ENCODE measurements at places on chromosomes 5 and 9.
A peak's percentile ranks its signal among the peaks of the same experiment; 100 is the strongest.

DNA sequence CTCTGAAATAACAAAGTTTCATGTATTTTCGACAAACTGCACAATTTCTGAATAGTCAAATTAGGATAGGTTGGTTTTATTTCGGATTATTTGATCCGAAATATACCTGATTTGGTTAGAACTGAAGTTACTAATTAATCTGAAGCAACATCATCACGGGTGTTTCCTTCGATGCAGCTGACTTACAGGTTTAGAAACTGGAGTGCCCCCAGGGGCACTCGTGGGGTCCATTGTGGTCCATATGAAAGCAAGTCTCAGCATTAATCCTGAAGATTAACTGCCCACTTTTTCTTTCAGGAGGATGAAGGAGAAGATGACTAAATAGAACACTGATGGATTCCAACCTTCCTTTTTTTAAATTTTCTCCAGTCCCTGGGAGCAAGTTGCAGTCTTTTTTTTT lies 5.3 kb downstream of the SET start:
- DNase-seq = no peak

- DNase-seq = no peak
Measured at GRCh38 chr5:1410156-1411014, 34.9 kb downstream of the SLC6A3 start.

DNA sequence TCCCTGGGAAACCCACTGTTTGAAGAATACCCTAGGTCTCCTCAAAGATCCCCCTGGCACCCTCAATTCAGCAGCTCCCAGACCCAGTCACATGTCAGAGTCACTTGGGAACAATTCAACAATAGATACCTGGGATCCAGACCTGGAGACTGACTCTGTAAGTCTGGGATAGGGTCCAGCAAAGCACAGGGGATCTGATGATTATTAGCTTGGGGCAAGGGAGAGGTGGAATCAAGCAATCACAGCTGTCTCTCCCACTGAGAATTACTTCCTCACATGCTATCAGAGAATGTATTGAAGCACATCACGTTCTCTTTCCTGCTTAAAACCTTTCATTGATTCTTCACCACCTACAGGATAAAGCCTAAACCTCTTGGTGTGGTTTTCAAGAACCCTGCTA lies 5.9 kb downstream of the FAM193B start:
- DNase-seq = no peak

- DNase-seq = no peak
Measured at GRCh38 chr9:74783408-74783807, 104.3 kb downstream of the TRPM6 start.

DNA sequence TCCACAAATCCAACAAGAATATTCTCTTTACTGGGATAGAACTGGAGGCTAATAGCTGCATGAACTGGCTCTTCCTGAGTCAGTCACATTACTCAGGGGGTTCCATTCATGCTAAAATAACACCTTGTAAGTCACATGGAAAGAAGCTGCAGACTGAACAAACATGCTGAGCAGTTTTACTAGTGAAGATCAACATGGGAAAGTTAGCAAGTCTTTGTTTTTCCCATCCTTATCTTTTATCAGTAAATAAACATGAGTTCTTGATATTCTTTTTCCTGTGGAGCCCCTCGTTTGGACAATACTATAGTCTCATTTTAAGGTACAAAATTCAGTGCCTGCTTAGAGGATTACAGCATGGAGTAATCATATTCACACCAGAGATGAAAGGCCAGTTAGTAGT lies 43.7 kb upstream of the TEK start:
- no peak for DNase-seq

DNA sequence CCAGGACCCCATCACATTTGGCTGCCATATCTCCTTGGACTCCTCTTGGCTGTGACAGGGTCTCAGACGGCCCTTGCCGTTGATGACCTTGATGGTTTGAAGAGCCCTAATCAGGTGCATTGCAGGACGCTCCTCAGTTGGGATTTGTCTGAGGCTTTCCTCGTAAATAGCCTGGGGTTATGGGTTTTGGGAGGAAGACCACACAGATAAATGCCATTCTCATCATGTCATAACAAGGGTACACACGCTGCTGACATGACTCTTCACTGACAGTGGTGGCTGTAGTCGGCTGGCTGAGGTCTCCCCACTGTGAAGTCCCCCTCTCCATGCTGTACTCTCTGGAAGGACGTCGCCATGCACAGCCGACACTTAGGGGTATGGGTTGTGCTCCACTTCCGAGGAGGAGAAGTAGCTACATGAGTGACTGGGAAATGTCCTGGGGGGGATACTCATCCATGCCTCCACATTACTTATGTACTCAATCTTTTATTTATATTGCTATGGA lies 42.9 kb upstream of the SPTLC1 start:
- DNase-seq = no peak

GRCh38 chr5:59588922-59589321 lies 304.6 kb downstream of the PDE4D start:
- DNase-seq = no peak

DNA sequence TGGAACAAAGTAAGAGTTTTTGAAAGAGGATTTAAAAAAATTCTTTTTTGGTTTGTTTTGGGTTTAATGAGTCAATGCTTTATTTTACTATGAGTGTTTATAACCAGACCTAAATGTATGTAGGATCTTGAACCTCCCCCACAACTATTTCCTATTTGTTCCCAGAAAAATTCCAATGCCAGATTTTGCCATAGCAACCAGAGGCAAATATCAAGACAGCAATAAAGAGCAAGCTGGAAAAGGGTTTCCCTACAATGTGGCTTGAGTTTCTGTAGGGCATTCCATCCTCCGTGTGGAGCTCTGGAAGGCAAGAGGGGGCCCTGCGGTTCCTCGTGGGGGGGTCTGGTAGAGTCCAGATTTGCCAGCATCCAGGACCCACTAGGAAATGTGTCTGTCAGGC lies 27.8 kb upstream of the GDNF start:
- no peak for DNase-seq

DNA sequence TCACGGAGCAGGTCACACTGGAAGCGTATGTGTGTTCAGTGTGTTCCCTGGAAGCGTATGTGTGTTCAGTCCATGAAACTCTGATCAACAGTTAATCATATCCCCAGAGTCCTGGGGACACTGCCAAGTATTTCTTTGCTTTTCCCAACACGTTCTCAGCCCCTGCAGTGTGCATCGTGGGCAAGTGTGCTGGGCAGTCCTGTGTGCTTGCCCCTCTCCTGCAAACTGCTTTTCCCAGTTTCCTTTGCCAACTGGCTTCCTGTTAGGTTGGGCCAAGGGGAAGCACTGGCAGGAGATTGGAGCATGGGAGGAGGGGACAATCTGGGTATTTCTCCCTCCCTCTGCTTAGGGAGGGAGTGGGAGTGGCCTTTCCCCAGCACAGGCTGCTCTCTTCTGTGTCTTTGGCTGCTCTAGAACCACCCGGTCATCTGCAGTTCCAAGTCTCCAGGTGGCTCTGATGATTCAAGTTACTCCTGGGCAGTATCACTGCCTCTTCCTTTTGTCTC lies 36.8 kb upstream of the NEK6 start:
- no peak for DNase-seq

GRCh38 chr5:108637134-108637533 lies 110.6 kb upstream of the FER start:
- no peak for DNase-seq

DNA sequence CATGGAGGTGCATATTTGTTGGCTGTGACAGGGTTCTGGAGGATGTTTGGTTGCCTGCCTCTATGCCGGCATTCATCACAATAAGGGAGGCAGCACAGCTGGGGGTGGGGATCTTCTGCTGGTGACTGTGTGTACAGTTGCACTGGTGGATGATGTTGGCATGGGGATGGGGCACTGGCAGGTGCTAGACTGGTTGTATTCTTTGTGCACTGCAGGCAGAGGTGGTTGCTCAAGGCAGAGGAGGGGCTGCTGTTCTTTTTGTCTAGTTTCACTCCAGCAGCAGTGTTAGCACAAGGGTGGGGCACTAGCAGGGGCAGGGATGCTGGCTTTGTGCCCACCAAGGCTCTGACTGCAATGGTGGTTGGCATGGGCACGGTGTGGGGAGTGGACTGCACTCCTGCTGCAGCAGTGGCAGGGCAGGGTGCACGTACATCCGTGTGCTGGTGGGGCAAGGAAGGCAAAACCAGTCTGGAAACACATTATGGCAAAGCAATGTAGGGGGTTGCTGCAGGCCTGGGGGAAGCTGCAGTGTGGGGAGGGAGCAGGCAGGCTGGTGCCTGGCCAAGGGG lies 69.3 kb downstream of the ISOC1 start:
- no peak for DNase-seq

DNA sequence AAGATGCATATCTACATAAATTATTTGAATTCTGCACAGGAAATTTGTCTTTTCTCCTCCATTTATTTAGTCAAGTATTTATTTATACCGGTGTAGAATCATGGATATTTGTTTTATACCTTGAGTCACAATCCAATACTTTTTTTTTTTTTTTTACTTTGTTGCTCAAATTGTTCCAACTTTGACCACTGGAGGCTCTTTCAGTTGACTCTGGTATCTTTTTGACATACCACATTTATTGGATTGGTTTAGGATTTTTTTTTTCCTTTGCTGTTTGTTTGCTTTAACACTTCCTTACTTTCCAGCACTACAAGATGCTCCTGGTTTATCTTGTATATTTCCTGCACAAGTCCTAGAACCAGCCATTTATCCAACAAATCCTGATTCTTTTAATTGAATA lies 543.1 kb upstream of the RIOK2 start:
- no peak for DNase-seq

GRCh38 chr5:113281194-113281593 lies 153.6 kb downstream of the TSSK1B start:
- no peak for DNase-seq

DNA sequence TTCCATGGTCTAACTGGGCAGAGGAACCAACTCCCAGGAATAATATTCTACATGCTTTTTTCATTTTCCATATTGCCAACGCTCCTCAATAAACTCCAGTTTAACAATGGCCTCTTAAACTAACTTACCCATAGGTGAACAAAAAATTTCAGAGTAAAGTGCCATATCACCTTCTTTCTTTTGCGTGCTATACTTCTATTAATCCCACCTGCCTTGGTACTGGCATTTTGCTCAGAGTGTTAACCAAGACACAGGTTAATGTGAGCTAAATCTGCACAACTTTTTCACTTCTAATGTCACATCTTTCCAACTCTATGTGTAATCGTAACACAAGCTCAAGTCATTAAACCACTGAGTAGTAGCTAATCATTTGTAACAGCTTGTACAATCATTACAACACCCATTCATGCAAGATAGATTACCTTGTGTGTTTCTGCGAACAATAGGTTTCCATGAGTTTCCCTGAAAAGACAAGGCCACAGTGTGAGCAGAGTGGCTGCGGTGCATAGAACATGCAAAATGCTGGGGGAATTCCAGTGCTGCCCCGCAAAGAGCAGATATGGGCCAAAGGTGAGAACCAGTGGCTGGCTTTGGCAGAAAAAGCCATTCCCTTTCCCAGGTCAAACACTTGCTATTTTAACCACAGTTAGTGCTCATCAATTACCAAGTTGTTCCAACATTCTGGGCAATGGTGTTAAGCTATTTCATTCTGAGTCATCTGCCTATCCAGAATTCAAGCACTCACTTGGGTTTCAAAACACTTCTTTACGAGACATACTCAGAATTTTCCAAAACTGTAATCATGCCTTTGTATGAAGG lies 42.8 kb downstream of the TIMD4 start:
- no peak for DNase-seq

- DNase-seq = peak; percentile 18
Measured at GRCh38 chr9:127360829-127361228, 36.1 kb upstream of the SLC2A8 start.

DNA sequence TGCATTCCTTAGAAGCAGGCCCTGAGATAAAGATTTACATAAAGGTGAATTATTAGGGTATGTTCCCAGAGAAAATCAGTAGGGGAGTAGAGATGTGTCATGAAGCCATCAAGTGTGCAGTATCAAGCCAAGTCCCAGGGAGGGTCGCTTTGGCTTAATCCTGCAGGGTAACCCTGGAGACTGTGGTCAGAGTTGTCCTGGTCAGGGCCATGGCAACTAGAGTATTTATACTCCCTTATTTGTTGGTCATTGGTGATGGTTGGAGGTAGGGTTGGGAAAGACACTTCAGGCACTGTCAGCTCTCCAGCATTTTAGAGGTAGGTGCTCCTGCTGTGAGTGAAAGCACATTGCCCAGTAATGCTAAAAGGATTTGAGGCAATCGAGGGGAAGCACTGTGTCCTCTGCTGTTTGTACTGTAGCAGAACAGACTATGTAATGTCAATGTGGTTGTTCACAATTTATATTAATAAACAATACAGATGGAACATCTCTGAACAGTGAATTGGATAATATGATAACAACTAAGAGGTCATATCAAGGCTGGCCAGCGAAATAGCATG lies 108.9 kb downstream of the GDNF start:
- DNase-seq = no peak

DNA sequence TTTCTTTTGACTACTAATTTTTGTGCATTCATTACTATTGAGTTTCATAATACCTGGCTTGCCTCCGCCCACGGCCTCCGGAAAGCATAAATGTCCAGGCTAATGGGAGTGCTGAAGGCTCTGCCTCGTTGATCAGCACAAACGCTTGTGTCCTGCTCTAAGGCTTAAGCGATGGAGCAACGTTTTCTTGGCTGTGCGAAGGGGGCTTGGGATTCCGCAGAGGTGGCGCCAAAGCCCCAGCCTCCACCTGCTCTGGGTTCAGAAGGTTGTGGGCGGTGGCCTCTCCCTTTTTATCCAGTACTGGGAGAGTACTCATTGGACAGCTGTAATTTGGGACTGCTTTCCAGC lies 19.7 kb downstream of the ANXA2R start:
- DNase-seq = no peak

GRCh38 chr9:109182940-109183798 lies 16.1 kb upstream of the FRRS1L start:
- DNase-seq = peak; percentile 59

Measured in hematopoietic multipotent progenitor cell treated with erythropoietin and hydrocortisone succinate and interleukin-3 and kit ligand, for 8 days (in vitro differentiated cells).